GM13976 (cell line): ENCODE measurements at places on chromosomes 1 and 21.

DNA sequence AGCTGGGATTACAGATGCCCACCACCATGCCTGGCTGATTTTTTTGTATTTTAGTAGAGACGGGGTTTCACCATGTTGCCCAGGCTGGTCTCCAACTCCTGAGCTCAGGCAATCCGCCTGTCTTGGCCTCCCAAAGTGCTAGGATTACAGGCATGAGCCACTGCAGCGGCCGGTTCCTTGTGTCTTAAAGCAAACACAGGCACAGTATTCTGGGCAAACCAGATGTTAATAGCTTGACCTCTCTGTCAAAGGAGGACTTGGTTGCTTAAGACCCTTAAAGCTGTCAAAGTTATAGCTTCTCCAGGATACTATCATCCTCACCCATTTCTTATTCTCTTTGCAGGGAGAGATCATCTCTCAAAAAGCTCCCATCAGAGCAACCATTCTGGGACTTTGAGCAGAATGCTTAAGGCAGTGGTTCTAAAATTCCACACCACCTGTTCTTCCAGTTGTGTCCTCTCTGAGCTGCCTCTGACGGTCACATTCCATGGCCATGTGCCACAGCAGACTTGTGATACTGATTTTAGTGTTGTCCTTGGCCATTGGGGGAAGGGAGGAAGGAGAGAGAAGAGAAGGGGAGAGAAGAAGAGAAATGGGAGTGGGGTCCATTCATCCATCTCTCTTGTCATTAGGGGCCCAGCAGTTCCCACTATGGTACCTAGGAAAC lies 81.8 kb downstream of the PBX1 start:
- no peak for DNase-seq

GRCh38 chr1:157291083-157291482 lies 152.9 kb upstream of the ETV3 start:
- DNase-seq = no peak

- DNase-seq = no peak
These were observed 17.3 kb upstream of the ADARB1 start for GRCh38 chr21:45056917-45057560.

DNA sequence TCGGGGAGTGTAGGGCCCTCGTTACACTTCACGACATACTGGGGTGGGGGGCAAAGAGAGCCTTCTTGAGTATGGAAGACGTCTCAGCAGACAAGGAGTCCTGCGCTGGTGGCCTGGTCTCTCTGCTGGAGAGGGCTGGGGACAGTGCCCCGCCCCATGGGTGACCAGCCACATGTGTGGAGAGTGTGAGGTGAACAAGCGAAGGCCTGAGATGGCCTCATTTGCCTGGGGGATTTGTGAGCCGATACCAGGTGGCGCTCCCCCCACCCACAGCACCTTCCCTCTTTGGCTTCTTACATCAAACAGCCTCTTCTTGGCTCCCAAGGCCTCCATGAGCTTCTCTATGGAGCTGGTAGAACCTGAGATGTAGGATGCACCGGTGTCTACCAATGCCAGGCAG lies 4.0 kb upstream of the ETNK2 start:
- DNase-seq = no peak

DNA sequence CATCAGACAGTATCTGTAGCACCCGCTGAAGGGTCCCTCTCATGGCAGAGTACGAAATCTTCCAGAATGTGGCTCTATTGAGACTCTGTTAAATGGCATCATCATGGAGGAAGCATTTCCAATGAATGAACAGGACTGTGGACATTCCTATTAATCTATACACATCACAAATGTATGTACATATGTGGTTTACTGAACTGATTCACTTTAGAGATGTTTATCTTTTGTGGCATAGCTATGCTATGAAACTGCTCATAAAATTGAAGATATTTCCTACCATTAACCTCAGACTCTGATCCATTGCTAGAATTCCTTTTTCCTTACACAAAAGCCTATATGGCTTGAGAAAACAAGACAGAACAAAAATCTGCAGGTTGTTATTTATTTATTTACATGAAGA lies 259.6 kb upstream of the RRP15 start:
- no peak for DNase-seq

- no peak for DNase-seq
These were observed 45.3 kb downstream of the SIM2 start for GRCh38 chr21:36744190-36744559.

- DNase-seq = no peak
These were observed 119.4 kb downstream of the KCNJ15 start for GRCh38 chr21:38376235-38376634.

DNA sequence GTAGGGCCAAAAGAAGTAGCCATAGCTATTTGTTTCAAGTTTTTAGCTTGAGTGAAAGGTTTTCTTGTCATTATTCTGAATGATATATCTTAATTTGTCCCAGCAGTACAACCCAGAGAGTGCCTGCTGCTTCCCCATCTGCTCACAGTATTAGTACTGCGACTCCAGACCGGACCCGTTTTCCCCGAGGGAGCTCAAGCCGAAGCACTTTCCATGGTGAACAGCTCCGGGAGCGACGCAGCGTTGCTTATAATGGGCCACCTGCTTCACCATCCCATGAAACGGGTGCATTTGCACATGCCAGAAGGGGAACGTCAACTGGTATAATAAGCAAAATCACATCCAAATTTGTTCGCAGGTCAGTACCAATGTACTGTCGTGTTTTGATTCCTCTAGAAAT lies 37.2 kb upstream of the C1orf115 start:
- no peak for DNase-seq
